ENCODE measurements at places on chromosomes 16 and 17.

- no peak for DNase-seq
Measured at GRCh38 chr17:77235370-77235941, 94.7 kb downstream of the SEC14L1 start.

GRCh38 chr16:85553436-85554113 lies 59.5 kb upstream of the GSE1 start:
- DNase-seq: peak; percentile 72

GRCh38 chr17:80068301-80069222 lies 32.1 kb downstream of the CCDC40 start:
- no peak for DNase-seq

DNA sequence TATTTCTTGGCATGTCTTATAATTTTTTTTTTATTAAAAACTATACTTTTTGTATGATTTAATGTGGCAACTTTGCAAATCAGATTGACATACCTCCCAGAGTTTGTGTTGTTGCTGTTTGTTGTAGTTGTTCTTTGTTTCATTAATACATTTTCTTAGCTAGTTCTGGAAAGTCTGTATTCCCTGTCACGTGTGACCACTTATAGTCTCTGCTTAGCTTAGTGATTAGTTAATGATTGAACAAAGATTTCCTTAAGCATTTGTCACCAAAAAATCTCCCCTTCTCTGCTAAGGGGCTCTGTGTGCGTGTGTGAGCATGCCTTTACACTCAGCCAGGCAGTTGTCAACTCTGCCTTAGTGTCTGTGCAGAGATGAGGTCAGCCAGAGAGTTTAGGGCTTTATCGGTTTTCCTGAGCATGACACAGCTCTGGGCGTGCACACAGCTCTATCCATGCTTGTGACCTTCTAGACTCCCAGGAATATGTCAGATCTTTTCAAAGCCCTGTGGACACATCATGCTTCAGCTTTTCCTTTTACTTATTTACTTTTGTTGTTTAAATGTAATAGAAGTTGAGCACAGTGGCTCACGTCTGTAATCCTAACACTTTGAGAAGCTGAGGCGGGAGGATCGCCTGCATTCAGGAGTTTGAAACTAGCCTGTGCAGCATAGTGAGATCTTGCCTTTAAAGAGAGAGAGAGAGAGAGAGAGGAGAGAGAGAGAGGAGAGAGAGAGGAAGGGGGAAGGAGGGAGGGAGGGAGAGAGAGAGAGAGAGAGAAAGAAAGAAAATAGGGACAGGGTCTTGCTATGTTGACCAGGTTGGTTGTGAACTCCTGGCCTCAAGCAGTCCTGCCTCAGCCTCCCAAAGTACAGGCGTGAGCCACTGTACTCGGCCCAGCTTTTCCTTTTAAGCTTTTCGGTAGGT lies 21.9 kb downstream of the DNAI2 start:
- DNase-seq: no peak

GRCh38 chr17:32258383-32259140 lies 7.1 kb upstream of the RHBDL3 start:
- DNase-seq: no peak

GRCh38 chr17:33871720-33872540 lies 383.2 kb upstream of the CCL2 start:
- no peak for DNase-seq

GRCh38 chr17:79008666-79009387 lies 737 bp downstream of the CANT1 start:
- DNase-seq: no peak
